Activated T-cell treated with anti-CD3 and anti-CD28 coated beads, Interleukin-2, amount 50 U/mL, for 24 hours (primary cell): ENCODE measurements at places on chromosomes 3 and 15.

- DNase-seq = no peak
- peaks cover 11% of the 10 kb centered on the region for H3K4me1 ChIP-seq
- no peak overlapping the region for H3K27ac ChIP-seq
- H3K4me3 ChIP-seq = no peak overlapping the region
Measured at GRCh38 chr3:126484662-126485061, 9.0 kb upstream of the ZXDC start.

- no peaks in the 10 kb centered on the region for H3K27me3 ChIP-seq
- H3K27ac ChIP-seq = no peak overlapping the region
Measured at GRCh38 chr3:86230762-86231161, 760.2 kb downstream of the VGLL3 start.

- DNase-seq = no peak
- H3K36me3 ChIP-seq = no peaks in the 10 kb centered on the region
- H3K4me1 ChIP-seq = peaks cover 26% of the 10 kb centered on the region
- H3K27ac ChIP-seq = no peak overlapping the region
- H3K4me3 ChIP-seq = peak overlapping the region; percentile 80
- peaks cover 44% of the 10 kb centered on the region for H3K27me3 ChIP-seq
Measured at GRCh38 chr3:3801494-3801841, 2.2 kb downstream of the LRRN1 start.

GRCh38 chr3:69309814-69310213 is 76.1 kb downstream of the FRMD4B start:
- no peak for DNase-seq
- no peak overlapping the region for H3K27ac ChIP-seq
- no peak overlapping the region for H3K4me3 ChIP-seq
- H3K36me3 ChIP-seq = no peaks in the 10 kb centered on the region
- peaks cover 19% of the 10 kb centered on the region for H3K4me1 ChIP-seq

- H3K4me3 ChIP-seq = no peak overlapping the region
- no peaks in the 10 kb centered on the region for H3K27me3 ChIP-seq
- no peak for DNase-seq
- H3K27ac ChIP-seq = no peak overlapping the region
- H3K36me3 ChIP-seq = no peaks in the 10 kb centered on the region
Measured at GRCh38 chr3:162170581-162170980, 674.0 kb downstream of the OTOL1 start.

DNA sequence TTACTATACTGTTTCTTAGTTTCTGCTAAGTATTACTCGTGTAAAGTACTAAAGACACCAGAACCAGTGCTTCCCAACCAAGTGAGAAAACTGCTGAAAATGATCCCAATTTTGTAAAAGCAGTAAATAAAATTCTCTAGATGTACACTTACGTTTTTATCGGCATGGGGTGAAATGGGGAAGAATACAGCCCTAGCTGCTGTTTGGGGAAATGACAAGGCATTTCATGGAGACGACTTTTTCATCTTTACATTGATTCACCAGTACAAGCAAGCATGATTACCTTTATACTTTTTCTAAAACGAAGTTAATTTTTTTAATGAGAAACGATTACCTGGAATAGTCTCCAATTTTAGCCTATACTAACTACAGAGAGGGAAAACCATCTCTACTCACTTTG is 1.4 kb downstream of the PSMD6 start:
- H3K27me3 ChIP-seq = peaks cover 2% of the 10 kb centered on the region
- H3K27ac ChIP-seq = peak overlapping the region; percentile 95
- H3K36me3 ChIP-seq = peaks cover 62% of the 10 kb centered on the region
- H3K4me3 ChIP-seq = peak overlapping the region; percentile 89
- no peak for DNase-seq
- peaks cover 36% of the 10 kb centered on the region for H3K4me1 ChIP-seq

GRCh38 chr3:30632065-30632464 is 25.7 kb downstream of the TGFBR2 start:
- H3K4me1 ChIP-seq = peaks cover 95% of the 10 kb centered on the region
- no peaks in the 10 kb centered on the region for H3K27me3 ChIP-seq
- peak overlapping the region; percentile 96 for H3K27ac ChIP-seq

GRCh38 chr15:76930831-76931396 is 635 bp upstream of the RCN2 start:
- H3K4me3 ChIP-seq = peak overlapping the region; percentile 85
- peaks cover 36% of the 10 kb centered on the region for H3K36me3 ChIP-seq
- peak overlapping the region; percentile 90 for H3K27ac ChIP-seq
- peaks cover 39% of the 10 kb centered on the region for H3K4me1 ChIP-seq
- no peaks in the 10 kb centered on the region for H3K27me3 ChIP-seq
- no peak for DNase-seq

DNA sequence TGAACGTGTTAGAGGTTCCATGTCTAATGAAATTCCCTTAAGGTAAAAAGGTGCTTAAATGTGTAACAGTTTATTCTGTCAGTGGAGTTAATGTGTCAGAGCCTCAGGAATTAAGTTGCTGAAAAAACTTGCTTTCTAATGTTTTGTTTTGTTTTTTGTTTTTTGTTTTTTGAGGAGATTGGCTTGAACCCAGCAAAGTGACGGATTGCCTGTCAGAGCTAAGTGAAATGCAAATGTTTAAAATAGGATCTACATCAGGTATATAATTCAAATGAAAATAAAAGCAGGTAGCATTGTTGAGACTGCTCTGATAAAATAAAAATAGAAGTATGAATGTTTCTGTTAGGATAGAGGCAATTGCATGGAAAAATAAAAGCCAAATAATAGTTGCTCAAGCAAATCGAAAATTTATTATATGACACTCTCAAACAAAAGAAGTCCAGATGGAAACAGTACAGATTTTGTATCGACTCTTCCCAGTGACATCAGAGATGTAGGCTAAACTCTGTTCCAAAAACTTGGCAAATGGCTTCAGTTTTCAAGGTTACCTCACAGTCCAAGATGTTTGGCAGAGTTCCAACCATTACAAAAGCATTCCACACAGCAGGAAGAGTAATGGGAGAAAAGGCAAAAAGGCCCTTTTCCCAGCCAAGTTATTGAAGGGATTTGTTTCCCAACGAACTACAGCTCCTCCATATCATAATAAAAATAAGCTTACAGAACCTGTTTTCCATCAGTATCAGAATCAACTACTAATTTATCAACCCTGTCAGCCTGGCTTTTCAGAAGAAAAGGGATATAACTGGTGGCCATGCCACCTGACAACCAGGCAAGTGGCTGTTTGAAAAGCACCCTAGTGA is 291.0 kb downstream of the TBL1XR1 start:
- no peaks in the 10 kb centered on the region for H3K36me3 ChIP-seq
- no peak for DNase-seq
- no peak overlapping the region for H3K27ac ChIP-seq
- H3K27me3 ChIP-seq = peaks cover 3% of the 10 kb centered on the region
- H3K4me3 ChIP-seq = no peak overlapping the region

DNA sequence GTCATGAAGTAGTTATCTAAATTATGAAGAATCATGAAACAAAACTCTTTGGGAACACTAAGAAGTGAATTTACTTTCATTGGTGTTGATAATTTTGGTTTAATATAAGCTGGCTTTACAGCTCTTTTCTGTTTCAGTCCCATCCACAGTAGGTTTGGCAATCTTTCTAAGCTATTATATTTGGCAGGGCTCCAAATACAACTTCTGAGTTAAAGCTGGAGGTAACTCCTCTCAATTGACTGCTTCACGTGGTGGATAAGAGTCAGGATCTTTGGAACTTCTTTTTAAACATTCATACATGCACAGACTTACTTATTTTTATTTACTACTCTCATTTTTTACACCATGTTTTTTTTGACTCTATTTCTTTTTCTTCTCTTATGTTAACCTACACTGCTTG is 106.5 kb upstream of the EPHA3 start:
- no peak overlapping the region for H3K4me3 ChIP-seq
- no peaks in the 10 kb centered on the region for H3K4me1 ChIP-seq
- no peaks in the 10 kb centered on the region for H3K27me3 ChIP-seq
- DNase-seq = no peak
- no peaks in the 10 kb centered on the region for H3K36me3 ChIP-seq

- no peaks in the 10 kb centered on the region for H3K36me3 ChIP-seq
- no peak for DNase-seq
- no peak overlapping the region for H3K27ac ChIP-seq
- H3K4me1 ChIP-seq = no peaks in the 10 kb centered on the region
- H3K4me3 ChIP-seq = no peak overlapping the region
Measured at GRCh38 chr15:60090747-60091146, 86.6 kb downstream of the FOXB1 start.

DNA sequence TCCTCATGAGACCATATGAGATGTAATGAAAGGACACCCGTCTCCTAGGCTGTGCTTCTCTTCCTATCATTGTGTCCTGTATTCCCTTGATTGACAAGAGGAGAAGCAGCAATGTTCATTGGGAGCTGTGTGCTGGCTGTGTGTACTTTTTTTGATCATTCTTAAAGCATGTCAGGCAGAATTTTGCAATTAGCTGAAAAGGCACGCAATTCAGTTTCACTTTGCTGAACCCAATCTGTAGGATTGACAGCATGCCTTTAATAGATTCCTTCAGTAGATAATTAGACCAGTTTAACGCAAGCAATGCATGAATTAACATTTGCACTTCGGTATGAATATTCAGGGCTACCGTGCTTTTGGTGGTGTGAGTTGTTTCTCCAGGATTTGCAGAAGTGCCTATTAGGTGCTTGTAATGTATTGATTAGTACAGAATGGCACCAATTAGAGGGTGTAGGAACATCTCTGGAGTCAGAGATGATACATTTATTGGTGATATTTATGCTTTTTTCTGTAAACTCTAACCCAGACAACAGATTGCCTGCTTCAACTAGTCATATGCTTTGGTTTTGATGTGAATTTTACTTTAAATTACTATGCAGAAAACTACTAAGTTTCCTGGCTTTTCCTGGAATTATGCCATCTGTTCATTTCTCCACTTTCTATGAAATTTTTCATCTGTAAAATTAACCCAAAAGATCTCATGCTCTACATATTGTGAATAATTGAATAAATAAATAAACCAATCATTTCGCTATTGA is 114.3 kb downstream of the NSUN3 start:
- no peaks in the 10 kb centered on the region for H3K36me3 ChIP-seq
- no peak overlapping the region for H3K4me3 ChIP-seq
- H3K4me1 ChIP-seq = no peaks in the 10 kb centered on the region
- no peak for DNase-seq
- peaks cover 17% of the 10 kb centered on the region for H3K27me3 ChIP-seq
- no peak overlapping the region for H3K27ac ChIP-seq

- H3K36me3 ChIP-seq = no peaks in the 10 kb centered on the region
- H3K27ac ChIP-seq = no peak overlapping the region
- DNase-seq = no peak
- no peaks in the 10 kb centered on the region for H3K27me3 ChIP-seq
Measured at GRCh38 chr3:47243419-47244147, 39.0 kb downstream of the KIF9 start.

GRCh38 chr3:49802719-49803464 is at the start of gene INKA1:
INKA1 (plus strand) TSS chr3:49803261; CDS start chr3:49803393, 132 bp downstream.
- peak within 1 kb of the TSS; percentile 94 for H3K27ac ChIP-seq
- DNase-seq = peak; percentile 91
- peak within 1 kb of the TSS; percentile 89 for H3K4me3 ChIP-seq
- peaks cover 46% of the 10 kb centered on the region for H3K4me1 ChIP-seq

DNA sequence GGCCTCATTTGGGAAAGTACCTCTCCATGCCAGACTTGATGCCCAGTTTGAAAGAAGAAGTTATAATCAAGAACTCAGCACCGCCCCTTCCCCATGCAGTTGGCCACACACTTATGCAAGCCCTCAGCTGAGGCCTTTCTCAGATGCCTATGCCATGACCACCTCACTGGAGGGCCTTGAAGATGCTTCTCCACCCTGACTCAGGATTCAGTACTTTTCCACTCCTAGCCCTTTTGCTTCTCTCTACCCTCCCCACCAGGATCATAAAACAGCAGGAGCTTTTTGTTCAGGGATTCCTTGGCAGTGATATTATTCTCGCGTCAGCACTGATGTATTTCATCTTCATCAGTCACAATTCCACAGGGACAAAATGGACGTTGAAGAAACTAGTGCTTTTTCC is 313.5 kb downstream of the PYDC2 start:
- H3K27me3 ChIP-seq = no peaks in the 10 kb centered on the region
- H3K4me3 ChIP-seq = no peak overlapping the region
- no peaks in the 10 kb centered on the region for H3K4me1 ChIP-seq
- DNase-seq = no peak
- H3K36me3 ChIP-seq = no peaks in the 10 kb centered on the region

GRCh38 chr3:146638718-146639117 is 33.6 kb upstream of the PLSCR5 start:
- H3K4me1 ChIP-seq = no peaks in the 10 kb centered on the region
- peaks cover 9% of the 10 kb centered on the region for H3K27me3 ChIP-seq
- H3K4me3 ChIP-seq = no peak overlapping the region
- H3K36me3 ChIP-seq = no peaks in the 10 kb centered on the region
- no peak overlapping the region for H3K27ac ChIP-seq
- DNase-seq = no peak

DNA sequence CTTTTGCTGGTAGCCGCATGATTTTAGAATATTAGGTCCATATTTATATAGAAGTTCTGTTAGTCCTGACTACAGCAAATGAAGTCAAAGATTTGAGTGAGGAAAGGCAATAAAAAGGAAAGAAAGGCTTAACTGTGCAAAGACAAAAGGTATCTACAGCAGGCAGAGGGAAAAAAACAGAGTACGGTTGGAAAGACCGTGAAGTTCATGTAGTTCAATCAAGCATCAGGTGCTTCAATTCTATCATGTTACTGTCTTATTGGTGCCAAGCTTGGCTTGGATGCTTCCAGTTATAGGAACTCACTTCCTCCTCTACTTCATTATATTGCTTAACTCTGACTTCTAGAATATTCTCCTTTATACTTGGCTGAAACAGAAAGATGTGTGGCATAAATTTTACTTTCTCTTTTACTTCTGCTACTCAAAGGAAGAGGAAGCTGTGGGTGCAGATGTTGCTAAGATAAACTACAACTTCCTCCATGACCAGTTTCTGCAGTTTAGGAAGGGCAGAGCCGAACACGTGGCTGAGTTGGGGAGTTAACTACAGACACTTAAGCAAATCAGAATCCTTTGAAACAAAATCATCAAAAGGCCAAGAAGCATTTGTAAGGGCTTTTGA is 72.6 kb upstream of the ZBED2 start:
- H3K27ac ChIP-seq = peak overlapping the region; percentile 91
- peak overlapping the region; percentile 45 for H3K4me3 ChIP-seq
- H3K4me1 ChIP-seq = peaks cover 73% of the 10 kb centered on the region
- no peaks in the 10 kb centered on the region for H3K27me3 ChIP-seq

DNA sequence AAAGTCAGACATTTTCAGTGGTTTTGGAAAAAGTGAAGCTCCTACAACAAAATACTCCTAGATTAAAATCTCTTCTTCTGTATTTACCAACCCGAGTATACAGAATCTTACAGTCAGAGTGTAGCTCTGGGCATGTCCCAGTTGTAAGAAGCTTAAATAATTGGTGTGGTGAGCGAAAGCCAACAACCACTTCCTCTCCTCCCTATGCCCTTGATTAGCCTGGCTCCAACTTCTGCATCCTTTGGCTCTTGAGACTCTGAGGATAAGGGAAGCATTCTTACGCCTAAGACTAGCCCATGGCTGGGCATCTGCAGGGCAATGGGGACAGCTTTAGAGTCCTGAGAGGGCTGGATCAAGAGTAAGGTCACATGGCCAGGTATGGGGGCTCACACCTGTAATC is 25.5 kb downstream of the RFT1 start:
- H3K27ac ChIP-seq = peak overlapping the region; percentile 26
- H3K36me3 ChIP-seq = peaks cover 96% of the 10 kb centered on the region
- no peak for DNase-seq
- H3K4me3 ChIP-seq = no peak overlapping the region
